Chondrocyte (in vitro differentiated cells): ENCODE measurements at places on chromosomes 1 and 21.

- H3K27me3 ChIP-seq, result no peaks in the 10 kb centered on the region
- H3K4me1 ChIP-seq, result peaks cover 3% of the 10 kb centered on the region
- DNase-seq, result no peak
- H3K4me3 ChIP-seq, result no peak overlapping the region
- H3K36me3 ChIP-seq, result no peaks in the 10 kb centered on the region
- H3K27ac ChIP-seq, result no peak overlapping the region
Measured at GRCh38 chr21:26766826-26767325, 78.3 kb downstream of the ADAMTS1 start.

DNA sequence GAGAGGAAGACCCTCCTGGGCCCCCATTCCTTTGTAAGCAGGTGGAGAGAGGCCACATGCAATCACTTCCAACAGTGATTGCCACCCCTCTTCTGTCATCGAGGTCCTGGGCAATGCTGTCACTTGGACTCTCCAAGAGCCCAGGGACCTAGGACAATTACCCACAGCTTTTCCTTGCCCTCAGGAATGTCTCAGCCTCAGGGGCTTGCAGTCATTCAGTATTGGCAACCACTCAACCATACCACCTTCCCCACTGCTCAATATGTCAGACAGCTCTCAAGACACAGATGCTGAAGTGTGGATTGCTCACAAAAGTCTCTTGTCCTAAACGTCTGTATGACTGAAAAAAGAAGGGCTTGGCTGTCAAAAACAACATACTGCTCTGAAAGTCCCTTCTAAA lies 87.8 kb downstream of the PTPN14 start:
- H3K4me3 ChIP-seq, result no peak overlapping the region
- peak overlapping the region; percentile 69 for H3K27ac ChIP-seq
- DNase-seq, result no peak
- H3K4me1 ChIP-seq, result peaks cover 62% of the 10 kb centered on the region

DNA sequence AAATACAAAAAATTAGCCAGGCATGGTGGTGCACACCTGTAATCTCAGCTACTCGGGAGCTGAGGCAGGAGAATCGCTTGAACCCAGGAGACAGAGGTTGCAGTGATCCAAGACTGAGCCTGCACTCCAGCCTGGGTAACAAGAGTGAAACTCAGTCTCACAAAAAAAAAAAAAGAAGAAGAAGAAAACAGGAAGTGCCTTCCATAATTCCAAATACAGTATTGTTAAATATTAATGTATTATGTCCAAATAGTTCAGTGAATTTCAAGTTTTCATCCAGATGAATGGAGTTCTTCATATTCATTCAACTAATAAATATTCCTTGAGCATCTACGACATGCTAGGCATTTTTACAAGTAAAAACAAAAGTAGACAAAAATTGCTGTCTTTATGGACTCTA lies 33.3 kb downstream of the PLEKHO1 start:
- DNase-seq, result no peak
- H3K36me3 ChIP-seq, result no peaks in the 10 kb centered on the region
- no peaks in the 10 kb centered on the region for H3K27me3 ChIP-seq
- H3K27ac ChIP-seq, result no peak overlapping the region
- peaks cover 20% of the 10 kb centered on the region for H3K4me1 ChIP-seq
- no peak overlapping the region for H3K4me3 ChIP-seq

DNA sequence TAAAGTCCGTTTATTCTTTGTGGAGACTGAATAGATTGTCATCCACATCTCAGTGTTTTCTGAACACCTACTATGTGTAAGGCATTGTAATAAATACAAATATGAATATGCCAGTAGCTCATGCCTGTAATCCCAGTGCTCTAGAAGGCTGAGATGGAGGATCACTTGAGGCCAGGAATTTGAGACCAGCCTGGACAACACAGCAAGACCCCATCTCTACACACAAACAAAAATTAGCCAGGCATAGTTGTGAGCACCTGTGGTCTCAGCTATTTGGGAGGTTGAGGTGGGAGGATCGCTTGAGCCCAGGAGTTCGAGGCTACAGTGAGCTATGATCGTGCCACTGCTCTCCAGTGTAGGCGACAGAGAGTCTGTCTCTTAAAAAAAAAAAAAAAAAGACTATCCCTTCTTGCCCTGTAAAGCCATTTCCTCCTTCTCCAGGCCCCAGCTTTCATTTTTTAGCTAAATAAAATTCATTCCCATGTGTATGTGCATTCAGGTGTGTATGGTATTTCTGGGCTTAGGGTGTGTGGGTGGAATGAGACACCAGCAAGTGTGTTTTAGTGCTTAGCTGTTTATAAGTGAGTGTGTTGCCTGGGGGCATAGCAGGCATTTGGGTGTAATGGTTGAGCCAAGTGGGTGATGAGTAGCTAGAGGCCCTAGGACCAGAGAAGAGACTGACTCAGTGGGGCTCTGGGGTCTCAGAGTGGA lies 7.8 kb downstream of the CELSR2 start:
- no peaks in the 10 kb centered on the region for H3K36me3 ChIP-seq
- no peaks in the 10 kb centered on the region for H3K27me3 ChIP-seq
- H3K4me1 ChIP-seq, result peaks cover 32% of the 10 kb centered on the region
- DNase-seq, result no peak
- H3K27ac ChIP-seq, result no peak overlapping the region
- H3K4me3 ChIP-seq, result no peak overlapping the region
